ENCODE measurements at places on chromosomes 2 and 18. TPM values are rescaled to one million over a fixed set of nuclear protein-coding genes. Genes with fewer than 3 reads are reported as not detected.

The FBXO15 gene
- polyA plus RNA-seq: 1.3 TPM

DNA sequence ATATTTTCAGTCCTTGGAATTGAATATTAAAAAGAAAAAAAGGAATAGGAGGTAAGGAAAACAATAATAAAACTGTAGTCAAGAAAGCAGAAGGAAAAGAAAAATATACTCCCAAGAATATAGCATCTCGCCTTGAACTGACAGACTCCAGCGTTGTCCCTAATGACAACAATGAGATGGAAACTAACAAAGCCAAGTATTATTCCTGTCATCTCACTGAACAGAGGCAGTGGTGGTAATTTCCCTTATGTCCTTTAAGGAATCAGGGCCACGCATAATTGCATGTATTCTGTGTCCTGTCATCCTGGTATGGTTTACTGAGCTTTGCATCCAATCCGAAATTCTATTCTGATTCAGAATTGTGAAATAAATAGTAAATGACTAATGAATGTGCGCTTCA is 158.9 kb downstream of the LRRTM4 start:
- no peak overlapping the region for H3K27ac ChIP-seq
- H3K27me3 ChIP-seq: no peaks in the 10 kb centered on the region
- H3K4me1 ChIP-seq: no peaks in the 10 kb centered on the region
- no peaks in the 10 kb centered on the region for H3K36me3 ChIP-seq

- H3K27me3 ChIP-seq: no peaks in the 10 kb centered on the region
- H3K27ac ChIP-seq: no peak overlapping the region
- no peaks in the 10 kb centered on the region for H3K36me3 ChIP-seq
- no peak overlapping the region for H3K4me3 ChIP-seq
- no peak for DNase-seq
- peaks cover 14% of the 10 kb centered on the region for H3K4me1 ChIP-seq
Observed at GRCh38 chr2:147846412-147847081, 1.7 kb downstream of the ACVR2A start.

GRCh38 chr2:200943527-200944105 is 19.8 kb downstream of the ORC2 start:
- no peaks in the 10 kb centered on the region for H3K27me3 ChIP-seq
- no peak overlapping the region for H3K27ac ChIP-seq
- no peaks in the 10 kb centered on the region for H3K4me1 ChIP-seq
- H3K36me3 ChIP-seq: peaks cover 23% of the 10 kb centered on the region
- H3K4me3 ChIP-seq: no peak overlapping the region
- no peak for DNase-seq

- H3K27me3 ChIP-seq: no peaks in the 10 kb centered on the region
- H3K4me3 ChIP-seq: no peak overlapping the region
- no peaks in the 10 kb centered on the region for H3K36me3 ChIP-seq
- no peak for DNase-seq
- peaks cover 58% of the 10 kb centered on the region for H3K4me1 ChIP-seq
Observed at GRCh38 chr2:12493031-12493513, 223.7 kb upstream of the TRIB2 start.
